Bronchial epithelial cell (primary cell): ENCODE measurements at places on chromosomes 7 and 10. TPM values are rescaled to one million over a fixed set of nuclear protein-coding genes. Genes with fewer than 3 reads are reported as not detected.

The FGFR2 gene
- total RNA-seq: 16.8 and 18.8 TPM in 2 replicates

DNA sequence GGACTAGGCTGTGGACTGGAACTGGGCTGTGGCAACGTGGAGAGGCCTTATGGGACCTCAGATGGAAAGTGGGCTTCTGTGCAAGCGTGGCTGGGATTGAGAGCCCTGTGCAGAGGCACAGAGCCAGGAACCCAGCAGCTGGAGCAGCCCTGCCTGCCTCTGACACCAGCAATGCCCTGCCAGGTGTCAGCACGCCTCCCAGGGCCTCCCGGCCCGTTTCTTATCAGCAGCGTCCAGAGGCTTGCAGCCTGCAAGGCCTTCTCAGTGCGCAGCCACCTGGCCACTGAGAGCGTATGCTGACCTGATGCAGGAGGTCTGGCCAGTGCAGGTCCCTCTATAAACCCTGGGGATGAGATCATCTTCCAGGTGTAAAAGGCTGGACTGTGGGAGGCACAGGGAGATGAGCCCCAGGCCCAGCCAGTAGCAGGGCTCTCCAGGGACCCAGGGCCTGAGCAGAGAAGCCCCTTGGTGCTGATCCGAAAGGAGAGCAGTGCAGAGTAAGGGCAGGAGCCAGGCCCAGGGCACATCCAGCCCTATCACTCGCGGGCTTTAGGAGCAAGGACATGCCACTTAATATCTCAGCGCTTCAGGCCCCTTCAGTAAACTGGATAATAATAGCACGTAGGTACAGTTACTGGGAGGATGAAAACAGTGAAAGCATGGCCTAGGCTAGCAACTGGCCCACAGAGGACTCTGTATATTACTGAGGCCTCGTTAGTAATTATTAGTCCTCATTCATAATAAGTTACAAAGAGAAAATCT lies 38.8 kb upstream of the ANTXRL start:
- DNase-seq: no peak

GRCh38 chr7:112869111-112869774 lies 79.0 kb upstream of the TMEM168 start:
- DNase-seq: peak; percentile 46

- peak; percentile 62 for DNase-seq
Measured at GRCh38 chr10:119466655-119467054, 75.9 kb downstream of the RGS10 start.

- no peak for DNase-seq
Measured at GRCh38 chr7:117871401-117871777, 1.9 kb downstream of the CTTNBP2 start.

The PRF1 gene
- total RNA-seq: not detected in 2 replicates

DNA sequence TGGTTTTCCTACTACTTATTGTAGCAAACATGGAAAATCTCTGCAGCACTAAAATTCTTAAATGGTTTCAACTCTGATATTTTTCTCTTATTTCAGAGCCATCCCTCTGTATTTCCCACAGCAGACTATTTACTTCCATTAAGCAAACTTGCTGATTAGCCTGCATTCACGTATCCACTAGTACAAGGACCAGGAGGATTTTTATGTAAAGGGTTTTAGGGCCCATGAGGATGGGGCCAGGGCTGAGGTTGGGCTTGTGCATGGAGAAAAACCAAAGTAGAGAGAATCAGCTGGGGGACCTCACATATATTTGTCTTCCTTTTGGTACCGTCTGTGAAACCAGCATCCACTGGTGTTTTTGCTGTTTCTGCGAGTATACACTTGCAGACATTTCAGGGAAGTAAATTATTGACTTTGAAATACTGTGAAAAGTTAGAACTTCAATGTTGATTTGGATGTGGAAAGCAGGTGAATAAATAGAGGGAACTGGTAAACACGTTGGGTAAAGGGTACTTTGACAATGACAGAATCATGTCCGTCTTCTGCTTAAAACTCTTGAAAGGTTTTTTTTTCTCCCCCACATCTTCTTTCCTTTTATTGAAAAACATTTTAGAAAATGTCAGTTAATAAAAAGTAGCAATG lies 44.3 kb downstream of the ERLIN1 start:
- no peak for DNase-seq

The IL2RA gene
- not detected in 2 replicates for total RNA-seq

- DNase-seq: no peak
Measured at GRCh38 chr10:89304026-89304425, 2.2 kb downstream of the IFIT2 start.

The SORBS1 gene
- under 0.01 and 0.13 TPM in 2 replicates for total RNA-seq

GRCh38 chr10:44911081-44911540 lies at the start of gene TMEM72:
Gene TMEM72 (plus strand): TSS chr10:44911337. CDS start chr10:44911513, 176 bp downstream.
- no peak for DNase-seq

GRCh38 chr10:89734616-89735015 lies 33.2 kb downstream of the KIF20B start:
- DNase-seq: no peak

DNA sequence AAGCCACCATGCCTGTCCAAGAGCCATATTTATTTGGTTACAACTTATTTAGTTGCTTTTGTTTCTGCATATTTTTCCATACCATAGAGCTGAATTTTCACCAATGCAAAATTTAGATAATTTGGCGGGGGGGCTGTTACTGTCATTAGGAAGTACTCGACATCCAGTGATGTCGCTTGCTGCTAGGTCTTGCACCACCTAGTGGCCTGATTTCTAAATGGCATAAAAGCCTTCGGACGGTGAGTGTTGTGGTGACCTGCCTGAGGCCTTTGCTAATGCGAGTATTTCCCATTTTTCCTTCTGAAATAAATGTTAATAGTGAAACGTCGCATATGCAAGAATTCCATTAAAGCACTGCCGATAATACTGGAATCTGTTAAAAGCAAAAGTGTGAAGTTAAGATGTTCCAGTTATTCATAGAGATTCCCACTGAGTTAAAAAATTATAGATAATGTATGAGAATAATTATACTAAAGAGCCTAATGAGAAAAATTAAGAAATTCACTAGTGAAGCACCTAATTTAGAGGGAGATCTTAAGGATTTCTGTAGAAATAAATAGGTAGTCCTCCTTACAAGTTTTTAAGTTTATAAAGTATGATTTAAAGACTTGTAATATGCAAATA lies 86.1 kb upstream of the DNAJB6 start:
- peak; percentile 70 for DNase-seq

DNA sequence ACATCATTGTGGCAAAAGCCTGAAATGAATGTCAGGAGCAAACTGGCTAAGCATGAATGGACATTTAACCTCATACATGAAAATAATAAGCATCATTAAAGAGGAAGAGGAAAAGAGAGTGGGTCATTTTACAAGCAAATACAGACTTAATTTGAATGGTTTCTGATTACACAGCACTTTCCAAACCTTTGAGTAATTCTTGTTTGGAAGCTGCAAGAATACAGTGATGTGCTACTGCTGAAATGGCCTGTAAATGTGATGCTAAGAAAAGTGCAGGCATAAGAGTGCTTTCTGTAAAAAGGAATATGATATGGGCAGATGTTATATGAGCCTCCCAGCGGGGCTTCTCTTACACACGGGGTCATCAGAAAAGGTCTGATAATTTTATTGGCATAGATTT lies 30.2 kb downstream of the TAS2R16 start:
- no peak for DNase-seq

GRCh38 chr7:105860793-105861192 lies 15.6 kb downstream of the ATXN7L1 start:
- no peak for DNase-seq

- DNase-seq: peak; percentile 14
Measured at GRCh38 chr7:18357691-18358090, 137.9 kb upstream of the HDAC9 start.

DNA sequence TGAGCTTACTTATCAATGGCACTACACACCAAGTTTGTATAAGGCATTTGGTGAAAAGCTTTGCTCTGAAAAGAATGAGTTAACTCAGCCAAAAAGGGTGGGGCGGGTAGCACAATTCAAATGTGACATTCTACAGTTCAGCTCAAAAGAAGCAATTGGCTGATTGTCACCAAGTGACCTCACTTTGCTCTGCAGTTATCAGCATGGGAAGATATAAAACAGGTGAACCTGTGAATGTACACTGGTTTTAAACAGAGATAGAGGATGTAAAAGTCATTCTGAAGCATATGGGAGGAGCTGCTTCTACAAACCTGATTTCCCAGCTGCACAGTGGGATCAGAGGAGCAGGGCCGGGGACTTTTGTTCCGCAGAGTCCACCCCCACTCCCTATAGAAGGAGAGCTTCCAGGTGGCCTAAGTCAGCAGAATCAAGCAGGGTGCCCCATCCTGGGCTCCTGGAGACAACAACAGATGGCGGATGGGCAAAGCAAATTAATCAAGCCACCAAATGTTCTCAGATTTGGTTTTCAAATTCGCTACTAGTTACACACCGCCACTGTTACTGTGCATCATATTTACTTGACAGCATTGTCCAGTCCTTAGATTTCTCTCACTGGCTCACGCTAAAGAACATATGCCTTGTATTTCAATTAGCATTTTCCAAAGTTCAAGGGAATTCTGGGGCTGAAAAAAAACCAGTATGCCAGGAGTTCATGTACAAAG lies 27.5 kb upstream of the NPVF start:
- DNase-seq: no peak

The GPR85 gene
- total RNA-seq: 0.26 and 0.77 TPM in 2 replicates

DNA sequence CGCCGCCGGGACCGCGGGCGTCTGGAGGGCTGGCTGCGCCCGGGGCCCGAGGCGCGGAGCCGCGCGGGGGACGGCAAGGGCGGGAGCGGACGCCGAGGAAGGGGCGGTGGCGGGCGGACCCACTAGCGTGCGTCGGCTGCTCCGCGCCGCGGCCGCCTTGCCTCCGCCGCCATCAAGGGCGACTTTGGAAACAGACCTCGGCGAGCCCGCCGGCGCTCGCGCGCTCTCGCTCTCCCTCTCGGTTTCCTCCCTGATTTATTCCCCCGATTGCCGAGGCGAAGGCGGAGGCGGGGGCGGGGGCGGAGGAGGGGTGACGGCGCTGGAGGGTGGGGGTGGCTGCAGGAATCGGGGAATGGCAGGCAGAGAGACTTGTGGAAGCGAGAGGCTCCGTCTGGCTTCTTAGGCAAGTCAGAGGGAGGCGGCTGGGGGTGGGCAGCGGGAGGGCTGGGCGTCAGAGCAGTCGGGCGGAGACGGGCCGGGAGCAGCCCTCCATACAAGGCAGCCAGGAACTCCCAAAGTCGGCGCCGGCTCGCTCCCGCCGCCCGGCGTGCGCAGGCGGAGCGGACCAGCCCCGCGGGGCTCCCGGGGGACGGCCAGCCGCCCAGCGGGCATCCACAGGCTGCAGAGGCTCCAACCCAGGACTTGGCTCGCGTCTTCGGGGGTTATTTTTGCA lies at the start of gene CACNA2D1:
Gene CACNA2D1, minus strand, starts transcription at position 231 of the 673 bp plus-strand sequence.
- peak; percentile 22 for DNase-seq

- peak; percentile 41 for DNase-seq
Measured at GRCh38 chr10:72764151-72764550, 72.2 kb downstream of the MCU start.

- DNase-seq: no peak
Measured at GRCh38 chr7:149071182-149071635, 19.3 kb downstream of the ZNF786 start.

The PIK3AP1 gene
- 2.1 and 5.2 TPM in 2 replicates for total RNA-seq

GRCh38 chr7:137952426-137952805 lies 49.5 kb downstream of the CREB3L2 start:
- DNase-seq: no peak

The CCL24 gene
- total RNA-seq: not detected in 2 replicates

GRCh38 chr7:29565982-29566746 lies 2.5 kb downstream of the PRR15 start:
- DNase-seq: no peak
